ENCODE measurements at places on chromosomes 12 and 14. TPM values are rescaled to one million over a fixed set of nuclear protein-coding genes. Genes with fewer than 3 reads are reported as not detected.

The TAC3 gene
- 4.5 TPM for total RNA-seq

The GSC gene
- 0.33 TPM for total RNA-seq

The VCPKMT gene
- total RNA-seq = 8.3 TPM

- no peak for DNase-seq
These were observed 14.4 kb downstream of the ERP27 start for GRCh38 chr12:14923944-14924343.

GRCh38 chr14:26594148-26594547 lies 3.7 kb downstream of the NOVA1 start:
- no peak for DNase-seq

DNA sequence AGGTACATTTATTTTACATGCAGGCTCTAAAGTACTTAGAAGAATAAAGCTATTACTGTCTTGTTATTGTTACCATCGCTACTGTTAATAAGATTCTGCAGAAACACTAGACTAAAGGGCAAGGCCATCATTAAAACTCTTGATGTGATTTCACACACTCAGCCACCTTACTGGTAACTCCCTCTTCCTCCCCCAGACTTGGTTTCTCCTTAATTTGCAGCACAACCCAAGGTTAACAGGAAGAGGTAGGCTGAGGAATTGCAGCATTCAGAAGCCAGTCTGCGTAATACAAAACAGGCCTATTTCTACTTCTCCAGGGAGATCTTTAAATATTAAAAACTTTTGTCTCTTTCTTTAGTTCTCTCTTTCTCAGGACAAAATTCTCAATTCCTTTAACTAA lies 210.3 kb downstream of the BTG1 start:
- DNase-seq = no peak

DNA sequence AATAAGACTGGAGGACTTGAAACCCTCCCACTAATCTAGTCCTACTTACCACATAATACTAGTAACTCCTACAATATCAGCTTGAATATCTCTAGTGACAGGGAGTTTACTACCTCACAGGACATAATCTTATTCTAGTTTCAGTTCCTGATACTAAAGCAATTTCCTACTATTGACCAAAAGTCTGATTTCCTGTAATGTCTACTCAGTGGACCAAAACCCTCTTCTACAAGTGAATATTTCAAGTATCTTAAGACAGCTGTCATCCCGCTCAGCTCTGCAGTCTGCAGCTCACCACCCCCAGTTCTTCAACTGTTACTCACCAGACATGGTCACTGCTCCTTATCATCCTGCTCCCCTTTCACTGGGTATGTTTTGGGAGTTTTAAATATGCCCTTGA lies 70.8 kb upstream of the TMCC3 start:
- DNase-seq = no peak

DNA sequence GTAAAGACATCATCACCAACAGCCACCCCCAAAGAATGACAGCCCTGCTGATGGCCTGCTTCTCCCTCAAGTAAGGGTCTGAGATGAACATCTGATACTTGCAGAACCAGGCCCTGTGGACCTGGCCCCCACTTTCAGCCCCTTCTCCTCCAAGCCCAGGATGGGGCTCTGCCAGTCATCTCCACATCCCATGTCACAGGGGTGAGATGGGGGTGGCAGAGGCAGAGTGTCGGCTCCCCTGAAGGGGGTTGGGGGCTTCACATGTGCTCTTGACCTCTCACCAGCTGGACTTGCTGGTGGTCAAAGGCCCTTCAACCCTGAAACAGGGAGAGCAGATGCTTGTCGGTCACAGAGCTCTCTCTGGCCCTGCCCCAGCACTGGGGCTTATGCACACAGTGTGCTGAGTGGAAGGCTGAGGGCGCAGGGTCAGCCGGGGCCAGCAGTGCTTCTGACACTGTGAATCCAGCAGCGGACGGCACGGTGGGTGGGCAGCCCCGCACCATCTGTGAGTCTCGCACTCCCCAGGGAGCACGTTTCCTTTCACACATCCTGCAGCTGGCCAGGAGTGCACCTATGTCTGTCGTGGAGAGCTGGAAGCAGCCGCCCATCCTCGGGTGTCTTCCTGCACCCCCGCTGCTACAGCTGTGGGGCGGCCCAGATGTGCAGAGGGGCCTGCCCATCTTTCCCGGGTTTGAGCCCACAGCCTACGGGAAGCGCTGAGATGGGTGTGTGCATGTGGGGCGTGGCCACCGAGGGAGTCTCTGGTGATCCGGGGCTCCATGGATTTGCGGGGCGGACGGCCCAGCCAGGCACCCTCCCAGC lies 94.3 kb downstream of the ADGRD1 start:
- DNase-seq = no peak

- no peak for DNase-seq
These were observed 948.3 kb upstream of the NOVA1 start for GRCh38 chr14:27546111-27546510.
